Liver (tissue), 10 donors: ENCODE measurements at places on chromosomes 11 and 22. TPM values are rescaled to one million over a fixed set of nuclear protein-coding genes. Genes with fewer than 3 reads are reported as not detected.

GRCh38 chr22:19480789-19481188 is 1.1 kb downstream of the CDC45 start:
- no peak overlapping the region for H3K4me3 ChIP-seq
- DNase-seq: no peak
- H3K4me1 ChIP-seq: peaks cover 19% of the 10 kb centered on the region
- H3K27ac ChIP-seq: no peak overlapping the region
- no peaks in the 10 kb centered on the region for H3K27me3 ChIP-seq
- no peaks in the 10 kb centered on the region for H3K36me3 ChIP-seq

The NECTIN1 gene
- total RNA-seq: 7.7 TPM

The PPP6R3 gene
- total RNA-seq: 101 TPM

The LINC01488 gene
- total RNA-seq: 0.05 TPM

The TUBGCP6 gene
- total RNA-seq: 20.9 TPM

DNA sequence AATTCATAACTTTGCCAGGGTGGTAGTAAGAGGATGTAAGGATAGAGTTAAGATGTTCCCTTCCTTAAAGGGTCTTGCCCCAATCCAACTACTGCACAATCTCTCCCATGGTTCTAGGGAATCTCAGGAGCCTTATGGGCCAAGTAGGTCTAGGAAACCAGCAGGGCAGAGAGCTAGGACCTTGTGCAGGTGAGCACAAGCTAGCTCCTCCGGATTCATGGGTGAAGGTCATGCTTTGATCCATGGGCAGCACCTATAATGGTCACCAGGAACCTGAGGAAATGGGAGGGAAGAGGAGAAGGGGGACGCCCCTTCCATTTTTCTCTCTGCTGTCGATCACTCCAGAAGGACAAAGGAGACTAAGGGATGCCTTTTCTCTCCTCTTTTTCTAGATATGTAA is 16.8 kb downstream of the KCNJ11 start:
- H3K4me1 ChIP-seq: no peaks in the 10 kb centered on the region
- H3K27ac ChIP-seq: no peak overlapping the region
- DNase-seq: no peak
- H3K36me3 ChIP-seq: peaks cover 4% of the 10 kb centered on the region
- H3K27me3 ChIP-seq: no peaks in the 10 kb centered on the region

The DDTL gene
- total RNA-seq: 9.5 TPM

DNA sequence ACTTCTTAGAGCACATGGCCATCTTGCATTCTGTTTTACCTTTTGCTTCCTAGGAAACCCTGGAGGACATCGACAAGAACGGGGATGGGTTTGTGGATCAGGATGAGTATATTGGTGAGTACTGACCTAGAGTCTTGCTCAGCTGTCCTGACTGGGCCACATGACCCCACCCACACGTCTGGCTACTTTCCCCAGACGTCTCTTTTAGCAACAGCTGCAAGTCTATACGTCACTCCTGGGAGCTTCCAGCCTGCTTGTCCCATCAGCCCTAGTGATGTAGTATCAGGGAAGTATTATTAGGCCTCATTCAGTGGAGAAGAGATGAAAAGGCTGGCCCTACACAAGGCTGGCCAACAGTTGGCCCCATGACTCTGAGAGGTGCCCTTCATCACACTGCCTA is 9.6 kb downstream of the RCN1 start:
- peaks cover 7% of the 10 kb centered on the region for H3K4me1 ChIP-seq
- no peak for DNase-seq
- H3K27ac ChIP-seq: no peak overlapping the region
- H3K27me3 ChIP-seq: no peaks in the 10 kb centered on the region

- no peak for DNase-seq
- no peak overlapping the region for H3K4me3 ChIP-seq
- H3K27ac ChIP-seq: peak overlapping the region; percentile 75
Measured at GRCh38 chr11:128026596-128026995, 560.8 kb downstream of the ETS1 start.

GRCh38 chr22:44828193-44828592 is 75.8 kb downstream of the ARHGAP8 start:
- no peaks in the 10 kb centered on the region for H3K36me3 ChIP-seq
- H3K4me3 ChIP-seq: no peak overlapping the region
- no peak for DNase-seq

DNA sequence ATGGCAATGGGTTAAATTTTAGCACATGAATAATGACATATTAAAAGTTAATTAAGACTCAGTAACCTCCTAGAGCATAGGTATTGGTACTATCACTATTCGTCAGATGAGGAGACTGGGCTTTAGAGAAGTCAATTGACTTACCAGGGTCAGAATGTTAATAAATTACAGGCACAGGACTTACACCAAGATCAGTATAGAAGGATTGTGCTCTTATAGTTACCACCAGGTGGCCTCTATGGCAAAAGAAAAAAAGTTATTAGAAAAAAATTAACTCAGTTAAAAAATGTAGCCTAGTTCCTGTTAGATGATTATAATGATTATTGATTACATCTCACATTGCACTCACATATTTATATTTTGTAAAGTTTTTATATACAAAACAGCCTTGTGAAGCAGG is 1163.7 kb downstream of the FAM181B start:
- H3K27me3 ChIP-seq: no peaks in the 10 kb centered on the region
- no peak overlapping the region for H3K27ac ChIP-seq
- DNase-seq: no peak
- H3K4me1 ChIP-seq: no peaks in the 10 kb centered on the region
- no peaks in the 10 kb centered on the region for H3K36me3 ChIP-seq
- H3K4me3 ChIP-seq: no peak overlapping the region

The PLAAT5 gene
- total RNA-seq: 1.4 TPM

GRCh38 chr22:26320447-26320846 is 108.6 kb upstream of the ASPHD2 start:
- no peaks in the 10 kb centered on the region for H3K36me3 ChIP-seq
- no peaks in the 10 kb centered on the region for H3K4me1 ChIP-seq
- H3K4me3 ChIP-seq: no peak overlapping the region
- H3K27me3 ChIP-seq: no peaks in the 10 kb centered on the region
- DNase-seq: no peak
- no peak overlapping the region for H3K27ac ChIP-seq

The FXYD6 gene
- 4.7 TPM for total RNA-seq

The ABCC8 gene
- total RNA-seq: not detected

GRCh38 chr11:99065121-99065520 is 44.4 kb downstream of the CNTN5 start:
- no peak overlapping the region for H3K27ac ChIP-seq
- H3K4me3 ChIP-seq: no peak overlapping the region
- no peaks in the 10 kb centered on the region for H3K4me1 ChIP-seq
- H3K27me3 ChIP-seq: no peaks in the 10 kb centered on the region
- H3K36me3 ChIP-seq: no peaks in the 10 kb centered on the region

The GLYAT gene
- total RNA-seq: 5.6 TPM

DNA sequence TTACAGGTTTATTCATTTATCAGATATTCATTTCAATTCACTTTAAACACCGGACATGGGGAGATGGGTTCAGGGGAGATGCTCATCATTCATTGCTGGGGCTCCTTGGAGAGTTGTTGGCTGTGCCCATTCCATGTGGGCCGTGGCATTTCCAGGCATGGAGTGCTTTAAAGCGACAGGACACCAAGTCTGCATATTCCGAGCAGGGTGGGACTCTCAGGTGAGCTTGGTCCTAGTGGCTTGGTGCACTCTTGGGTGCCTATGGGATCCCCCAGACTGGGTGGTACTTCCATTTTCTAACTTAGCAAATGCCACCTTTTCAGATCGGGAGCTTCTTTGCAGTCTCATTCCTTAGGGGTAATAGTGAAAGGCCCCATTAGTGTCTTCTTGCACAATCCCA is 619.5 kb upstream of the CADM1 start:
- H3K4me3 ChIP-seq: no peak overlapping the region
- no peaks in the 10 kb centered on the region for H3K36me3 ChIP-seq
- no peaks in the 10 kb centered on the region for H3K27me3 ChIP-seq
- no peak overlapping the region for H3K27ac ChIP-seq

GRCh38 chr11:75663808-75664207 is 5.0 kb downstream of the MAP6 start:
- no peak overlapping the region for H3K4me3 ChIP-seq
- H3K36me3 ChIP-seq: no peaks in the 10 kb centered on the region
- no peak overlapping the region for H3K27ac ChIP-seq
- no peak for DNase-seq
- H3K4me1 ChIP-seq: peaks cover 19% of the 10 kb centered on the region

GRCh38 chr11:28098257-28098656 is 9.7 kb downstream of the KIF18A start:
- H3K27ac ChIP-seq: no peak overlapping the region
- H3K4me3 ChIP-seq: no peak overlapping the region
- no peak for DNase-seq
- no peaks in the 10 kb centered on the region for H3K36me3 ChIP-seq
- H3K27me3 ChIP-seq: no peaks in the 10 kb centered on the region

DNA sequence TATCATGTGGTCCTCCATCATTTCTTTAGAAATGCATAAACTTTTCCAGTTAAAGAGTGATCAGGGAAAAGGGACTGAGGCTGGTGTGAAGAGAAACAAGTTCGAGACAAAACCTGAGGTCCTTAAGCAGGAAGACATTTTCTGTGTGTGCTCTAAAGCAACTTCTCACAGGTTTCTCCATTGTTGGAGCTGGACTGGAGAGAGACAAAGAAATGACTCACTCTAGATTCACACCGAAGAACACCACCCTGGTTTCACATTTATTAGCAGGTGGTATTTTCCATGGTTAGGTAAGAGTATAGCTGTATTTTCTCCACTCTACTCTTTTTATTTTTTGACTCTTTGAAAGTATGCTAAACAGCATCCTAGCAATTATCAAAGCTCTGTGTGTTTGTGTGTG is 736.4 kb downstream of the KCNA4 start:
- DNase-seq: no peak
- no peaks in the 10 kb centered on the region for H3K4me1 ChIP-seq
- H3K36me3 ChIP-seq: no peaks in the 10 kb centered on the region
- no peak overlapping the region for H3K27ac ChIP-seq
- H3K27me3 ChIP-seq: no peaks in the 10 kb centered on the region

DNA sequence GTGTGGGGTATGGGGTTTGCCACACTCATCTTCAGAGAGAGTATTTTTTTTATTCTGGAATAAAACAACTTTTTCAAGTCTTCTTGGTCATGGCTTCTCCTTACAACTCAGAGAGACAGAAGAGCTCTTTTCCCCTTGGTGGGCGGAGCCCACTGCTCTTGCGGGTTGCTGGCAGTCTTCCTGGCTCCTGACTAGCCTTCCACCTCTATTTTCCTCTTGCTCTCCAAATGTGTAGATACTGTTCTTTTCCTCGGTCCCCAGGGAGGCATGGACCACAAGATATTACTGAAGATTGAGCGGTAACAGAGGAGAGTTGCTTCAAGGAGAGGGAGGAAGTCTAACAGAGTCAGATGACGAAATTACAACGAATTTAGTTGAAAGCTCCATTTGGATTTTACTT is 210.6 kb downstream of the NTM start:
- H3K4me1 ChIP-seq: no peaks in the 10 kb centered on the region
- H3K4me3 ChIP-seq: no peak overlapping the region
- DNase-seq: no peak
- no peaks in the 10 kb centered on the region for H3K27me3 ChIP-seq

GRCh38 chr11:117978991-117979390 is 7.2 kb upstream of the IL10RA start:
- no peak overlapping the region for H3K27ac ChIP-seq
- peaks cover 6% of the 10 kb centered on the region for H3K27me3 ChIP-seq
- H3K4me1 ChIP-seq: no peaks in the 10 kb centered on the region

The MYOD1 gene
- total RNA-seq: not detected
